ENCODE measurements at places on chromosomes 2 and 18.

- DNase-seq = no peak
Observed at GRCh38 chr2:62499430-62500060, 6.5 kb downstream of the TMEM17 start.

DNA sequence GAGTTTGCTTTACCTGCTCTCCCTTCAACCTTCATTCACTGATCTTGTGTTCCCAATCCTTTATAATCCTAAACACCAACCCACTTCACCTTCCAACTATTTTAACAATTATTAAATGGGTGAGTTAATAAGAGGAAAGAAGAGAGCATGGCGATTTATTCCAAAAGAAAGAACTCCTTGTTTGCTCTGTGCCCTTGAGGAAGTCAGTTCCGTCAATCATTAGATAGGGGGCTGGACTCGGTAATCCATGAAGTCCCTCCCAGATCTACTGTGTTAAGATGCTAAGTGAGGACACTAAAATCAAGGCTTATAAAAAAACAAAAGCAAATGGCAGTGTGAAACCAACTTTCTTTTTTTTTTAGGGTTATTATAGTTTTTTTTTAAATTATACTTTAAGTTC lies 589.9 kb downstream of the XIRP2 start:
- DNase-seq = no peak

GRCh38 chr2:202486351-202486750 lies 110.2 kb downstream of the BMPR2 start:
- no peak for DNase-seq

GRCh38 chr18:12840382-12840781 lies 43.7 kb downstream of the PTPN2 start:
- DNase-seq = no peak

- DNase-seq = no peak
Observed at GRCh38 chr2:238714038-238714528, 133.8 kb upstream of the TWIST2 start.

DNA sequence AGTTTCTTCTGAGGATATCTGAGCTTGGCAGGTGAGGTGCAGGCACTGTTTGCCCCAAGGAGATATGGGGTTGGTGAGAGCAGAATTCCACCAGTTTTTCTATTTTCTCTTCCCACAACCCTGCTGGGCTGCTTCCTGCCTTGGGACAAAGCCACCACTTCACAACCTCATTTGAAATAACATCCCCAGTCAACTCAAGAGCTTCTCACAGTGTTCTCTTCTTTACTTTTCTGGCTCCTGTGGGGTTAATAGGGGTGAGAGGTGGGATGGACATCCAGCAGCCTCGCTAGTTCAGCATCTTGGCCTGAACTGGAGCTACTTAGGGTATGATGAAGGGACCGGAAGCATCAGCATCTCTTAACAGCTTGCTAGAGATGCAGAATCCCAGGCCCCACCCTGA lies 106.3 kb downstream of the SLC4A3 start:
- DNase-seq = no peak

DNA sequence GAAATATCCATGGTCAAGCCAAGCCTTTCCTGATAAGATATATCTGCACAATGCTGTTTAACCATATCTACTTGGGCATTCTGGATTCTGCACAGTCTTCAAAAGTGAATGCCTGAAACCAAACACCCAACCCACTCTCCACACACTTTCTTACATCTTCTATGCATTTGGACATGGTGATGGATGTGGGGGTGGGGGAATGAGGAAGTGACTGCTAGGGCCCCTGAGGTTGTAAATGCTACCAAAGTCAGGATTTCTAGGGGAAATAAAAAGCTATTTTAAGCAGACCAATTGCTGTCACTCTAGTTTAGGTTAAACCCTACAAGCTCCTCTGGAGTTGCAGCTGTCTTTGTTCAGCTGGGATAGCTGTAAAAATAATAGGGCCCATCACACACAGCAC lies 26.7 kb upstream of the TGFA start:
- DNase-seq = no peak

DNA sequence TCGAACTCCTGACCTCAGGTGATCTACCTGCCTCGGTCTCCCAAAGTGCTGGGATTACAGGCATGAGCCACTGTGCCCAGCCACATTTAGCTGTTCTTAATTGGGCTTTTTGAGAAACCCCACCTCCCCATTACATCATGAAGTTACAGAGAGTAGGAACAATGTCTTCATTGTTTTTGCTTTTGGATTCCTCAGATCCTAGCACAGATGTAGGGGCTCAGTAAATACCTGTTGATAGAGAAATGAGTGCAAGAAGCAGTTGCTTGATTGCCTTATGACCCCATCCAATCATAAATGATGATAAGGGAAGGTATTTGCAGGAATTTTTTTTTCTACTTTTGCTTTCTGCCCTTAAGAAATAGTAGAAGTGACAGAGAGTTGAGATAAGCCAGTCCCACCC lies 25.4 kb downstream of the GREB1L start:
- no peak for DNase-seq

- no peak for DNase-seq
Observed at GRCh38 chr2:223165423-223166214, 113.6 kb downstream of the KCNE4 start.

DNA sequence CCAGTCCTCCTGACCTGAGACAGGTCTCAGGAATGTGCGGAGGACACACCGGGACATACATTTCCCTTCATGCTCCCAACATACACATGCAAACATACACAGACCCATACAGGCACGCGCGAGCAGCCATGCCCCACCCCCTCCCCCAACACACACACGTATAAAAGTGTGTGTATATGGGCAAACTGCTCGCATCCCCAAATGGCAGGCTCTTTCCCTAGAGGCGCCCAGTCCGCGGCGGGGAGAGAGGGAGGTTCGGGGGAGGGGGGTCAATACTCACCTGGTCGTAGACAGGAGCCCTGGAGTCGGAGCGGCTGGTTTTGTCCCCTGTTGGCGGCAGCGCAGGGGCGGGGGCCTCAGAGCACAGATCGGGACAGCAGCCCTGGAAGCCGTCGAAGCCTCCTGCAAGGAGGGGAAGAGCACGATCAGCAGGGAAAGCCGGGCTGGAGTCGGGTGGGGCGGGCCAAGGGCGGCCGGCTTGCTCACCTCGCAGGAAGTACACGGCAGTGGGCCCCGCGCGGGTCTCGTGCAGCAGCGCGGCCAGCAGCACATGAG lies 682 bp downstream of the DUSP2 start:
- DNase-seq = no peak

- no peak for DNase-seq
Observed at GRCh38 chr2:152062125-152063091, 36.4 kb downstream of the CACNB4 start.

- peak; percentile 15 for DNase-seq
Observed at GRCh38 chr2:158753641-158754611, 41.2 kb upstream of the DAPL1 start.

DNA sequence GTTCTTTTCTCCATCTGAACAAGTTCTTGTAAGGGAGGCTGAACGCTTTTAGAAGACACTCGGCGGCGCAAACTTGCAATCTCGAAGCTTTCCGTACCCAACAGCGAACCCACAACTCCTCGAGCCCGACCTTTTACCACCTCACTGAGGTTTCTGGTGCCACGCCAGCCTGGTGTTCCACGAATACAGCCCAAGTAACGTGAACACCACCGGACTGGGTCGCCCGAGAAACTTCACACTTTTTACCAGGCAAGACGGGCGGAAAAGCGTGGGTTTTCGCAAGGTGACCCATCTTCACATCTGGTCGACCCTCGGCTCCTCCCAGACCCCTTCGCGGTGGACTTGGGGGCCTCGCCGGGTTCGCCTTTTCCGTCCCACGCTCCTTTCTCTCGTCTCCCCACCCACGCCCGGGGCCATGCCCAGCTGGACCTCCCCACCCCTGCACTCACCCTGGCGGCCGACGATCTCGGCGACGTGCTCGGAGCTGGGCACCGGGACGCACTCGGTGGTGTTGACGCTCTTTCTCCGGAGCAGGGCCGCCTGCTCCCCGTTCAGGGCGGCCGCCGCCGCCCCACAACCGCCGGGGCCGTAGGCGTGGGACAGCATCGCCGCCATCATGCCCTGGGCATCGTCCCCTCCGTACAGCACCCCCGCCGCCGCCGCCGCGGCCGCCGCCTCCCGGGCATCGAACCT lies 1.2 kb downstream of the MEX3C start:
- DNase-seq = peak; percentile 39

DNA sequence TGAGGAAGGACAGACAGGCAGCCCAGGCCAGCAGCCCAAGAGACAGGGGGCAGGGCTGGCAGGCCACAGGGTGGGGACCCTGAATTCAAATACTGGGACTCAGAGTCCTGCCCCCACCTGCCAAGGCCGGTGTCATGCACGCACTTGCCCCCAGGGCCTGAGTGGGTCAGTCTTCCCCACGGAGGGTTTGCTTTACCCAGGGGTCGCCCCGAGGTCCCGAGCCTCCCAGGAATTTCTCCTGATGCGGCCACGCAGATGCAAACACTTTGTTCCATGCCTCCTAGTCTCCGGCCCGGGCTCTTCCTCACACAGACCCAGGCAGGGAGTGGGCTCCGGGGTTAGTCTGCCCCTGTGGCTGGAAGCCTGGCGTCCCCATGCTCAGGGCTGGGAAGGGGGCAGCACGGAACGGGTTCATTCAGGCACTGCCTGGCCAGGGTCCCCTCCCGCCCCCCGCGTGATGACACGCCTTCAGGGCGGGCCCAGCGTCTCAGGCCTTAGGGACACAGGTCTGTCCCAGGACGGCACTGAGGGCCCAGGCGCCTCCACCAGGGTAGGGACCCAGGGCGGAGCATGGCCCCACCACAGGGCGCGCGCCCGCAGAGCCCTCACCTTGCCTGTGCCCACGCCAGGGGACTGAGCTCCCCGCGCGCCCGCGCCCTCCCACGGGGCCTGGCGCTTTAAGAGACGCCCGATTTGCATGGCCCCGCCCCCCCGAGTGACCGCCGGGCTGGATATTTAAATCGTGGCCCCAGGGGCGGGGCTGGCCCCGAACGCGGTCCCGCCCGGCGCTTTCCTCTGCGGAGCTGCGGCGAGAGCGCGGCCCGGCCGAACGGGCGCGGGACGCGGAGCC lies at the start of gene SNED1:
SNED1 (plus strand) TSS at position 763 of the 850 bp plus-strand sequence. CDS start 220 bp downstream, outside the sequence.
- peak; percentile 54 for DNase-seq

- DNase-seq = no peak
Observed at GRCh38 chr2:166373951-166374350, 1.8 kb downstream of the SCN9A start.

DNA sequence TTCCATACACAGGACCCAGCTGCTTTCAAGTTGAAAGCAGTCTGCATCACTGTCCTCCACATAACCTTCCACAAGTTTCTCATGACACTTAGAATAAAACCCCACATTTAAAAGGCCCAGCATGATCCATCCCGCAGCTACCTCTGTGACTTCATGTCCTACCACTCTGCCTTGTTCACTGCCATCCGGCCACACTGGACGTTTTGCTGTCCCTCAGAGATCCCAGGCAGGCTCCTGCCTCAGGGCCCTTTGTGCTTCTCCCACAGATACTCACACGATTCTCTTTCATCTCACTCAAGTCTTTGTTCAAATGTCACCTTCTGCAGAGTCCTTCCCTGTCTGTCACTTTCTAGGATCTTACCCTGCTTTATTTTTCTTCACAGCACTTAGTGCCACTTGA lies 232.9 kb upstream of the BOD1L2 start:
- DNase-seq = no peak

GRCh38 chr2:223897669-223898330 lies 47.3 kb downstream of the WDFY1 start:
- DNase-seq = no peak

DNA sequence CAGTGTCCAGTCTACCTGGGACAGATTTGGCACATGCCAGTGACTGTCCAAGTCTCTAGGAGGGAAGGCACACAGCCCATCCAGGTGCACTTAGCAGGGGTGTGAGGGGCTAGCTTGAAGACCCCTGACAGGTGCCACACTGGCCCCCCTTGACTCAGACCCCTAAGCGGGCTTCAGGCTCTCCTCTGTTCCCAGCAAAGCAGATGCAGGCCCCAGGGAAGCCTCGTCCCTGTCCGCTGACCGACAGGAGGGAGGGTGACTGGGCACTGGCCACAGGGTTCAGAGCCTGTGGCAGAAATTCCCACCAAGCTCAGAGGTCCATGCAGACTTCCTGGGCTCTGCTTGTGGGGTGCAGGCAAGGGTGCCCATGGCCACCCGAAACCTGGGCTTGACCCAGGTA lies 239.8 kb upstream of the MYT1L start:
- DNase-seq = no peak

GRCh38 chr2:217186152-217186551 lies 326.3 kb upstream of the TNP1 start:
- DNase-seq = no peak

DNA sequence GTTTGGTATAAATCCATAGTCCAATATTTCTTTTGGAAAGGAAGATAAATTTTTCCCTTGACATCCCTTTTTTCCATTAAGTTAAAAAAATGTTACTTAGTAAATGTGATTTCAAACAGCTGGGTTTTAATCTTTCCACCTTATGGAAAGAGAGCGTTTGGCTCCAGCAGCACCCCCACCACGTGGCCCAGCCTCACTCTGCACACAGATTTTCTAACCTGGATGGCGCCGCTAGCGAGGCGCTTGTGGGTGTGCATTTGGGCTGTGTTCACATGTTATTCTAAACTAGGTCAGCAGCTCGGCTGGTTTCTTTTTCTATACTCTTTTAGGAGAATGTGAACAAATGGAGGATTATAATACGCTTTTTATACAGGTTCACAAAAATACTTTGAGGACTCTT lies 218.0 kb downstream of the LDLRAD4 start:
- DNase-seq = no peak

GRCh38 chr18:9743200-9744016 lies 35.3 kb downstream of the RAB31 start:
- no peak for DNase-seq

GRCh38 chr2:162074928-162075688 lies 1.1 kb upstream of the DPP4 start:
- no peak for DNase-seq

DNA sequence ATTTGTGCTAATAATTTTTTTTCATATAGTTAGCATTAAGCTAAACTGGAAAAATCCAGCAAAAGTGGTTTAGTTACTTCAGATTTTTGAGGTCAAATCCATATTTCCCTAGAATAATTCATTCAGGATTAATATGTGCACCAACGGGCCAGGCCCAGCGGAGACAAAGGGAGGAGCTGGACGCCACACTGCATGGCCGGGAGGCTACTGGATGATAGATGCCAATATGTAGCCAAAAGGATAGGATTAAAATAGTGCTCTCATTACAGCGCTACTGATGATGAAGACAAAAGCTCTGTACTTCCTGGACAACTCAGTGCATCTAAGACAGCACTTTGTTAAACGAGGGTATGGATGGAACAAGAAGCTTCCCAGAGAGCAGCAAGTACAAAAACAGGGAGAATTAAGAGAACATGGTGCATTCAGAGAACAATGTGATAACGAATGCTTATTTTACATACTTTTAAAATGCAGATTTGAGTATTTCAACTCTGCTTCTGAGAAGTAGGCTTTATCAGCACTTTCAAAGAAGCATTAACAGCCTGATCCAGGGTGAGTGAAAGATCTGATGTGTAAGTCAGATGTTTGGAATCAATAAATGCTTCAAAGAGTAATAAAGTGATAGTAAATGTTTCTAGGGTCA lies 39.8 kb downstream of the PPP4R1 start:
- no peak for DNase-seq

- DNase-seq = no peak
Observed at GRCh38 chr18:48121752-48122151, 191.3 kb upstream of the SMAD2 start.

GRCh38 chr2:217337771-217338170 lies 477.9 kb upstream of the TNP1 start:
- no peak for DNase-seq

GRCh38 chr18:55499526-55499925 lies 88.5 kb downstream of the TCF4 start:
- DNase-seq = no peak
